ENCODE measurements at places on chromosomes 16 and 17.

DNA sequence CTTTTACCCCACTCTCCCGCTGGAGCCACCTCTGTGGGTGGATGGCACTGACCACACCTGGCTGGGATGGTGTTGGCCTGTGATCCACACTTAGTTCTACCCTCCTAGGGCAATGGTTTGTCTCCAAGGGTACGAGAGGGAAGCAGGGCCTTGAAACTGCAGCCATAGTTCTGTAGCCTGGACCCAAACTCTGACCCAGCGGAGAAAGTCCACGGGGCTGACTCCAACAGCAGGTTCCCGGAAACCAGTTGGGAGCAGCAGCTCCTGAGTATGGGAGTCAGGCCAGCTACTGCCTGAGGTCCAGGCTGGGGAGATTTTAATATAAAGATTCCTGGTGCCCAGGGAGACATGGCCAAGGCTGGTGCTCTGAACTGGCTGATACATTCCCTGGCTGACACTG, 23.6 kb upstream of the MTSS2 start:
- DNase-seq: no peak

- DNase-seq: no peak
These were observed at the start of gene EXOC3L1 for GRCh38 chr16:67190041-67190440. Gene EXOC3L1 (minus strand): TSS chr16:67190136. CDS start chr16:67189676, 460 bp downstream.

- peak; percentile 27 for DNase-seq
These were observed 21.8 kb downstream of the DRC3 start for GRCh38 chr17:17994271-17995069.

DNA sequence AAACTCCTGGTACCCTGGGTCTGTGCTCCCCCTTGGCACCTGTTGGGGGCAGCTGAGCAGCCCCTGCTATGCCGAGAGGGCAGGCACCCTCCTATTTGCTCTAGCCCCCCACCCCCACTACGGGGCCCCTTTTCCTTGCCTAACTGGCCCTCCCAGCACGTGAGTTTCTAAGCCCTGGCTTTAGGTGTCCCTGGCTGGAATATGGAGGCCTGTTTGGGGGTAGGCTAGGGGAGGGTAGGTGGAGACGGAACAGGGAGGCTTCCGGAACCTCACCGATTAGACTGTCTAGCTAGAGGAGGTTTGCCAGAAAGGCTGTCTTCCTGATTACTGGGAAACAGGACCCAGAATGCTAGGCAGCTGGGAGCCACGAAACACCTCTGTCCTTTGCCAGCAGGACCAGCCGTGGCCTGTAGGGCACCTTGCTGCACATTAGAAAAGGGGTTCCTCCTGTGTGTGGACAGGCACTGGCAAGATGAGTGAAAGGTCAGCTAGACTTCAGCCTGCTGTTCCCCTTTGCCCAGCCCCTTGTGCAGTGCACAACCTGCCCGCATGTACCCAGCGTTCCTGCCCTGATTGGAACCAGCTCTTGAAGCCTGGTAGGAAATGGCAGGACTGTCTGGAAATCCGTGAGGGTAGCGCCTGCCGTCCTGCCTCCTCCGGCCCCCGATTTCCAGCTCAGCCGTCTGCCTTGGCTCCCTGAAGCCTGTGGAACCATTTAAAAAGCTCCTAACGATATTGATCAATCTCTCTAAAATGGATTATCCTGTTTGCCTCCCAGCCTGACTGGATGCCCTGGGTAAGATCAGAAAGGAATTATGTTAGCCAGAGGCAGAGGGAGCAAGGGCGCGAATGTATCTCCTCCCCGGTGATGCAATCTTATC, 83.4 kb upstream of the GSE1 start:
- DNase-seq: no peak

DNA sequence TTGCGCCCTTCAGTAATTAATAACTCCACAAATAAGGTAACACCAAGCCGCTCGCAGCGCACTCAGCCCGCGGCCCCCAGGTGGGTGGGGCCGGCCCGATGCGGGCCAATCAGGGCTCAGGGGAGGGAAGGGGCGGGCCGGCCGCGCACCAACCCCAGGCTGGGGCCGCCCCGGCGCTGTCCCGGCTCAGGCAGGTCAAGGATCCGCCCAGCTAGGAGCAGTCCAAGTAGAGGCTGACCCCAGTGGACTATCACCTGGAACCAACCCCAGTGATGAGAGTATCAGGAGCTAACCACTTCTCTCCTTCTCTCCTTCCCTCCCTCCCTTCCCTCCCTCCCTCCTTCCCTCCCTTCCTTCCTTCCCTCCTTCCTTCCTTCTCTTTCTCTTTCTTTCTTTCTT, 110.8 kb downstream of the C16orf78 start:
- no peak for DNase-seq

DNA sequence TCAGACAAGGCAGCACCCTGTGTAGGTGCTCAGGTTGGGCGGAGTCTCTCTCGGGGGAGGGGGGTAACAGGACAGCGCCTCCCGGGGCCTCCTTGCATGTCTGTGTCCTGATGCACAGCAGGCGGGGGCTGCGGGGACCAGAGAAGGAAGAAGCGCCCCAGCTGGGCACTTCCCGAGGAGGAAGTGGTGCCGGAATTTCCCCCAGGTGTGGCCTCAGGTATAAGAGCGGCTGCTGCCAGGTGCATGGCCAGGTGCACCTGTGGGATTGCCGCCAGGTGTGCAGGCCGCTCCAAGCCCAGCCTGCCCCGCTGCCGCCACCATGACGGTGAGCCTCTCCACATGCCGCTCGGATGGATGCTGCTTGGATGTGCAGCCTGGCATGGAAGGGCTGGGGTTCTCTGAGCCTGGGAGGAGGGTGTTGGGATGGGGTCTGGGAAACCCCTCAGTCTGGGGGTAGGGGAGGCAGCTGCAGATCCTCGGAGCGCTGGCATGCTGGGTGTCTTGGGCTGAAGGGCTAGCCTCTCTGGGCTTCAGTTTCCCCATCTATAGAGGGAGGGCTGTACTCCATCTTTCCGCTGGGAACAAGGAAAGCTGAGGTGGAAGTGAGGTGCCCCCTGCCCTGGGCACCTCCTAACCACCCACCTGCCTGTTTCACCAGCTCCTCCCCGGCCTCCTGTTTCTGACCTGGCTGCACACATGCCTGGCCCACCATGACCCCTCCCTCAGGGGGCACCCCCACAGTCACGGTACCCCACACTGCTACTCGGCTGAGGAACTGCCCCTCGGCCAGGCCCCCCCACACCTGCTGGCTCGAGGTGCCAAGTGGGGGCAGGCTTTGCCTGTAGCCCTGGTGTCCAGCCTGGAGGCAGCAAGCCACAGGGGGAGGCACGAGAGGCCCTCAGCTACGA, at the start of gene IL17C:
TSS of gene IL17C (plus strand) at position 250 of the 908 bp plus-strand sequence. CDS start at position 320, 70 bp downstream.
- no peak for DNase-seq

DNA sequence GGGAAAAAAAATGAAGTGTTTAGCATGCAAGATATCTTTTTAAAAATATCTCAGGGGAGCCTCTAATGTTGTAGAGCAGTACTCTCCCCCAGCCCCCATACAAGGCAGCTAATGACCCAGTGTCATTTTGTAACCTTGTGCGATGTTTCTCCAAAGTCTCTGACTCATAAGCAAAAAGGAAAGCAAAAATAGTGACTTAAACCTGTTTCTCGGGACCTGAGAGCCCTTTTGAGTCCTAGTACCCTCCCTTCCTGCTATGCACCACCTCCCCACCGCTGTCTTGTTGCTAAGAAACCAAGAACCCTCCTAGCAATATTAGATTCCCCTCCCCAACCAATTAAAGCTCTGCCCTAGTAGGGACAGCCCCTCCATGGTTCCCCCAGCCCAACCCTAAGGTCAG, 2.8 kb downstream of the MYCBPAP start:
- no peak for DNase-seq

GRCh38 chr16:3961449-3961849, 80.9 kb upstream of the CREBBP start:
- peak; percentile 54 for DNase-seq

DNA sequence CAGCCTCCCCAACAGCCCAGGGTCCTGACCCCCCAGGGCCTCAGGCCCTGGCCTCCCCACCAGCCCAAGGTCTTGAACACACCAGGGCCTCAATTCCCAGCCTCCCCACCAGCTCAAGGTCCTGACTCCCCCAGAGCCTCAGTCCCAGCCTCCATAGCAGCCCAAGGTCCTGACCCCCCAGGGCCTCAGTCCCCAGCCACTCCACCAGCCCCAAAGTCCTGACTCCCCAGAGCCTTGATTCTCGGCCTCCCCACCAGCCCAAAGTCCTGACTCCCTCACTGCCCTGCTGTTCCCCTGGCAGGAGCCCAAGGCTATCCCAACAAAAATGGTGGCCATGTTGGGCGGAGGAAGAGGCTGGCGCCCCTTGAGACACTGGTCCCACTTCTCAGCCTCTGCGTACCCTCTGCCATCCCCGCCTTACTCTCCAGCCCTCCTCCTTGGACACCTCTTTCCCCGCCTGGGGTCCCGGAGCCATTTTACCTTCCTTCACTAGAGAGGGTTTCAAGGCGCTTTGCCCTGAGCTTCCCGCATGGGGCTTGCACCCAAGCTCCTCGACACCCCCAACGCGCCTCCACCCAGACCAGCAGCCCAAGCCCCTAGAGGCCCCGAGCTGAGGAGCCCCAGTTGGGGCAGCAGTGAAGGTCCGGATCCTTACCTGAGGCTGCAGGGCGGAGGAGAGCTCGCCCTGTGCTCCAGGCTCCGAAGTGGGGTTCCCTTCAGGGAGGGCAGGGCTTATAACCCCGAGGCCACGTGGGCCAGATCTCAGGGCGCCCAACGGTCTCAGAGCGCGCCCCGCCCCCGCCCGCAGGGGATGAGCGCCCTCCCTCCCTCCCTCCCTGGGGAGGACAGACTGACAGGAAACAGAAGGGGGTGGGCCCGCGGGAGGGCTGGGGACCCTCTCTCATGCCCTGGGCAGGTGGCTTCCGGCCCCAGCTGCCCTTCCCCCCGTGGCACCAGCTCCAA, 3.5 kb upstream of the TSPOAP1 start:
- DNase-seq: no peak

DNA sequence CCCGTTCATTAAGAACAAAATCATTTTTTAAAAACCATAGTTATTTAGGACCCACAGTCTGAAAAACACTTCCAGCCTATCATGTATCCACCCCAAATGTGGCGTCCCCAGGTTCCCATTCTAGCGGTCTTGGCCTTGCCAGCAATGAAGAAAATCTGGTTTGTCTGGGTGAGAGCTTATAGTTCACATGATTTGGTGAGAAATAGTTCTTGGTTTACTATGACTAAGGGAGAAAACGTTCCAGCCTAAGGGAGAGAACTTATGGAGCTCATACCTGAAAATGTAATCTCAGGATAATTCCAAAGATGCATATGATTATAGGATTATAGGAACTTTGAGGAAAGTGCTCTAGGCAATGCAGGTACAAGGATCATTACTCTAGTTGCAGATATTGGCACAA, 4.8 kb downstream of the MARVELD3 start:
- no peak for DNase-seq

GRCh38 chr17:19531780-19532501, 1.7 kb upstream of the SLC47A1 start:
- DNase-seq: no peak

GRCh38 chr17:71378036-71378435, 742.8 kb upstream of the SOX9 start:
- DNase-seq: no peak

DNA sequence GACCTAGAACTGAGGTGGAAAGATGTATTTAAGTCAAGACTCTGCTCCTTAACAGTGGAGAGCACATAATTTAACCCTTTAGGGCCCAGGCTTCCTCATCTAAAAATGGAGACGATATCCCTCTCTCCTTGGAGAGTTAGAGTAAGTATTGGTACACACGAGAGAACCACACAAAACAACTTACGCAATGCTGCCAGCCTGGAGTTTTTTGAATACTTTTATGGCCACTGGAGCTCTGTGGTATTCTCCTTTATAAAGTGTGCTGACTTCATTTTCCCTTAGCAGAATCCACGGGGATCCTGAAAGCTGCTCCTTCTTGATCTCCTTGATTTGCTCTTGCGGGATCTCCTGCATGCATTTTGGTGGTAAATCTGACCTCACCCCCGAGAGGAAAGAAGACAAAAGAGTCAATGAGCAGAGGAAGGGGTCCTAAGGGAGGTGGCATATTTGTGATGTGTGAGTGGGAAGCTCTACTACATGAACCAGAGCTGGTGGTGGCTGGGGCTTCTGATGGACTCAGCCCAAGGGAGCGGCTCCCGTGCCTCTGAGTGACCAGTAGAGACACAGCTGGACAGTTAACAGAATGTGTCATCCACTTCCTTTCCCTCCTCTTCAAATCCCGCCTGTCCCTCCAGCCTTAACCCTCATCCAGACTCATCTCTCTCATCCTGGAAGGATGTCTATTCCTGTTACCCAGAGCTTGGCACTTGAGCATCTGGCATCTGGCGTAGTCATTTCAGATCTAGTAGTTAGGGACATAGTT, 9.4 kb downstream of the MLKL start:
- DNase-seq: no peak

- peak; percentile 76 for DNase-seq
These were observed 18.9 kb upstream of the P2RX1 start for GRCh38 chr17:3935140-3935542.

DNA sequence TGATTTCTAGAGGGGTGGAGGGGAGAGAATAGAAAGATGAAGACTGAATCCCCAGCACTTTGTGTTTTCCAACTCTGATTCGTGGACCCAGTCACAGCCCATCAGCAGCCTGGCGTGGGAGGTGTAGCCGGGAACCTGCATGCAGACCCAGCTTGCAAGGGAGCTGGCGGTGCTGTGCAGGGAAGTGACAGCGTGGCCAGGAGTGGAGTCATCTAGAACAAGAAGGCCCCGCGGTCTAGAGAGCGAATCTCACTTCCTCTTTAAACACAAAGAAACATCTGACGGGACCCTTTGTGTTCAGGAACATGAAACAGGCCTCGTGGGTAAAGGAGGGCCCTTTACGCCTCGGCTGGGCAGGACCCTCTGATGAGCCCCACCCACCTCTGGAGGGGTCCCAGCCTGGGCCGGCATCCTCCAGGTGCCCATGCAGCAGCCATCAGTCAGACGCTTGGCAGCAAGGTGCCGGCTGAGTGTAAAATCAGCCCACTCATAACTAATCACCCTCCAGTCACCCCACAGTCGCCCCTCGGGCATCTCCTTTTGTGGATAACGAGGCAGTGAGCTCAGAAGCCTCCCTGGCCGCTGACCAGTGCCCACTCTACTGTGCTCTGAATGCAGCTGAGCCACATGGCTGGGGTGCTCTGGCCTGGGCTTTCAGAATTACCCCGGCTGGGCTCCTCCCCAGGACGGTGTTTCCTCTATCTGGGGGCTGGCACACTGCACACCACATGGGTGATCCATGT, 4.4 kb downstream of the SNAI3 start:
- no peak for DNase-seq

DNA sequence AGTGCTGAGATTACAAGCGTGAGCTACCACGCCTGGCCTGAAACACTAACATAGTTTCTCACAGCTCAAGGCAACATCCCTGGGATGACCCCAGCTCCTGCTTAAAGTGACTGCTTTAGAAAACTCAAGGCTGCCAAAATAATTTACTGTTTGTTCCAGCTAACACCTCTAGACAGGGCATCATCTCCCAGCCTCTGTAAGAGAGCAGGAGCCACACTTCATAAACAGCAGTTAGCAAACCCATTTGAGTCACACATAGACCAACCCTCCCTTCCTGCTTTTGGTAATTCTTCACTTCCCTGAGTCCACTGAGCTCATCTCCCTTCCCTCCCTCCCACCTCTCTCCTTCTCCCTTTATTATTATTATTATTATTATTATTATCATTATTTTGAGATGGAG, 201.3 kb downstream of the XYLT1 start:
- no peak for DNase-seq

- no peak for DNase-seq
These were observed 260.8 kb upstream of the PSMD7 start for GRCh38 chr16:74035816-74036215.

Measured in astrocyte of the spinal cord (primary cell).